Right renal pelvis (tissue), 4 donors: ENCODE measurements at places on chromosomes 5 and 9.

DNA sequence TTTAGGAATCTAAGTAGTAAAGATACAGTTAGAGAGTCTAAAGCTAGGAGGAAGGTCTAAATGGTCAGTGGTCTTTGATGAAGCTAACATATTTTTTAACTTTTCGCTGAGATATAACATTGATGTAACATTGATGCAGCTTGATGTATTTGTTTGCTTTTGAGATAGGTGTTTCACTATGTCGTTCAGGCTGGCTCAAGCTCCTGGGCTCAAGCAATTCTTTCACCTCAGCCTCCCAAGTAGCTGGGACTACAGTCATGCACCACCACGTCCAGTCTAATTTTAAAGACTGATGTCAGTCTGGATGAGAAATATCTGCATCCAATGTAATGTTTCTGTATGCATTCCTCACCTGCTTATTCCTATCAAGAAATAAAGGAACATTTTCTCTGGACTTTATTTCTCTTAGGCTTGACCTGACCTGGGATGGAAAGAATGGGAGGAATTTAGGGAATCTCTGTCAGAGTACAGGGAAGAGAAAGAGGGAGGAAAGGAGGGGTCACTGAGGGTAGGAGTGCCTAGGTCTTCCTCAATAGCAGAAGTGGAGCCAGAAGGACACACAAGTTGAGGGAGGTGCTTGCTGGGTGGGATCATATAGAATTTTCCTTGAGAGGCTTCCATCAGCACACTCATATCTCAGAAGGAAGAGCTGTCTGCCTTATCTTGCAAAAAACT lies 101.5 kb upstream of the GPBP1 start:
- DNase-seq, result no peak

GRCh38 chr5:176185133-176185733 lies 53.0 kb upstream of the SIMC1 start:
- DNase-seq, result no peak

- no peak for DNase-seq
These were observed 18.5 kb upstream of the ANXA1 start for GRCh38 chr9:73133022-73133651.

- DNase-seq, result no peak
These were observed 223.1 kb upstream of the PAPPA start for GRCh38 chr9:115930472-115930871.
